Aortic smooth muscle cell (primary cell): ENCODE measurements at places on chromosomes 11 and 22. TPM values are rescaled to one million over a fixed set of nuclear protein-coding genes. Genes with fewer than 3 reads are reported as not detected.

Gene RAB3IL1
- total RNA-seq: 6.6 and 10.0 TPM in 2 replicates

Gene CD82
- total RNA-seq: 7.2 and 9.5 TPM in 2 replicates

Gene SERGEF
- total RNA-seq: 34.4 and 37.9 TPM in 2 replicates

Gene POTEH
- not detected in 2 replicates for total RNA-seq
